ENCODE measurements at places on chromosomes 6 and 20.

DNA sequence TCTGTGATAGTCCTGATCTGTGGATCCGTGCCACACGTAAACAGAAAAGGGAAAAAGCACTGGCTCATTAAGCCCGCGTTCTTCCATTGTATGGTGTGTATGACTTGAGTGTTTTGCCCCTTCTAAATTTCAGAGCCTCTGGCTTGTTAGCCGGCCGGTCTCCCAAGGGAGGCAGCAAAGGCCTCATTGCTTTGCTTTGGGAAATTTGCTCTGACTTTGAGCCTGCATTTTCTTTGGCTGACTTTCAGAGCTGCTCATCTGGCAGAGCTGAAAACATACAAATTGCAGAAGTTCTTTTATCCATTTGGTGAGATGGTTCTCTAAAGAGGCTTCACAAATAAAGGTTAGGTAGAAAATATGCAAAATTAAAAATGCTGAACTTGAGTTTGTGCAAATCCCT lies 123.0 kb downstream of the UTRN start:
- DNase-seq, result no peak

DNA sequence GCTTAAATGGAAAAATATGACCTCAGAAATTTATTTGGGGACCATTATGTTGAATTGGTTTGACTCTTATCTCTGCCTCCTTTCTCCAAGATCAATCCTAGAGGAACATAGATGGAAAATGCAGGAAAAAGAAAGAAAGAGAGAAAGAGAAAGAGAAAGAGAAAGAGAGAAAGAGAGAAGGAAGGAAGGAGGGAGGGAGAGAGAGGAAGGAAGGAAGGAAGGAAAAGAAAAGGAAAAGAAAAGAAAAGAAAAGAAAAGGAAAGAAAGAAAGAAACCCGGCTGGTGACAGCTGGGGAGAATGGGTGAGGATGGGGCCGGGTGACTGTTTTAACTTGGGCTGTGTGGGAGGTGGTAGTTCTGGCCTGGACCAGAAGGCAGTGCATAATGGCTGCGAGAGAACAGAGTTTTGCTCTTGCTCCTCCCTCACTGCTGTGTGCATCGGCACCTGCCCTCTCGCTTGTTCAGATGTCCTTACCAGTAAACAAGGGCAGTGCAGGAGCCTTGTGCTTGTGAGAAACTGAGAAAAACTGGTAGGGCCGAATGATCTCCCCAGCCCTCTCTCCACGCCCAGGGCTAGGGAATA lies 24.7 kb downstream of the GLO1 start:
- DNase-seq, result no peak

DNA sequence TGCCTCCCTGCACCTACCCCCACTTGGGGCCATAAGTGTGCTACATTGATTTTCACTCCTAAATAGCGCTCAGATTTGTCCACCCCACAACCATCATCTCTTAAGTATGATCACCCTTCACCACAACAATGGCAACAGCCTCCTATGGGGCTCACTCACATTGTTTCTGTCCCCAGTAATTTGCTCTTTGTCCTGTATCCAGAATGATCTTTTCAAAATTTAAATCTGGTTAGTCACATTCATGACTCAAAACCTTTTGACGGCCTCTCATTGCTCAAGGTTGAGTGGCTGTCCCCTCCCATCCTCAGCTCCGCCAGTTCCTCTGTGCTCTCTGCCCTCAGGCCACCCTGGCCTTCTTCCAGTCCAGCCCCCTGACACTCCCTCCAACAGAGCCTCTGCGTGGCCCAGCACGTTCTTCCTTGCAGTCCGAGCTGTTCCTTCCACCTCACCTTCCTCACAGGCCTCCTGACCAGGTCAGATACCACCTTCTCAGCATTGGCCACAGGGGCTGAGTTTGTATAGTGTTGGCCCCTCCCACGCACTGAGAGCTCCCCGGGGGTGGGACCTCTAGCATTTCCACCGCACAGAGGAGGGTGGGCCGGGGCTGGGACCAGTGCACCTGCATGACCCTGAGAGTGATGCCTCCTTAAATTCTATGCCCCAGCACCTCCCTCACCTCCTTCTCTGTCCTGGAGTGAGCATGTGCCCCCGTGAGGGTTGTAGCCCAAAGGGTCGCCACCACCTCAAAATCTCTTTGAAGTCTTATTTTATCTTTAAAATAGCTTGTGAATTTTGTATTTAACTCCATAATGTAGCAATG lies 2.4 kb upstream of the PPP1R3G start:
- DNase-seq, result no peak

DNA sequence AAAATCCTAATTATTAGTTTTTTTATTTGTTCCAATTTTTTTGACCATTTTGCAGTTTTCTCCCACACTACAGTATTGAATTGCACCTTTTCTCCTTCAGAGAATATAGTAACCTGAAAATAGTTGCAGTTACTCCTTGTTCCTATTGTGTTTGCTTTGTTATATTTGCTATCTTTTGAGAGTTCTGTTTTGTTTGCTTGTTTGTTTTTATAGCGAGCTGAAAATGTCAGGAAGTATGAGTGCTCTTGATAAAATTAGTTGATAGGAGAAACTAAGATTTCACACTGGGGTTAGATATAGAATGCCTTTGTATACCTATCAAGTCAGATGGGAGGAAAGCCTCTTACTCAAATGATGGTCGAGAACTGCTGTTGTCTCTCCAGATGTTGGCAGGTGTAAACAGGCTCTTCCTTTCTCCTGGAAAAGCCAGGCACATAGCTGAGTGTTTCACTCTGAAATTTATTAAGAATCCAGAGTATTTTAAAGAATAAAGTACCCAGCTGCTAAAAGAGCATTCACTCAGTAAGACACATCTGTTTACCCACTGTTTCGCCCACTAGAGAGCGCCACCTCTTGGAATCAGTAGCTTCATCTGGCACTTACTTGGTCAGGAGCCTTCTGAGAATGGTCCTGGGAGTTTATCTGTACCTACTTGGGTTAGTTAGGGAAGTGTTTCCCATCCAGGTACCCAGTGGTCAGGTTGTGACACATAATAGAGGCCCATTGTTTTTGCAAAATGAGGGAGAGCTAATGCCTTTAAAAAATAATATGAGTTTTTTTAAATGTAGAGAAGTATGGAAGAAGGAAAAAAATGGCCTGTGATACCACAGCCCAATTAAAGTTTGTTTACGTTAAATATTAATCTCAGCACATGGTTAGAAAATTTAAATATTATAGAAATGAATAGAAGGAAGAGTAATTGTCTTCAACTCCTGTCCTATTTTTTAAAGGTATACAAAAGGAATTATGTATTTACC lies 11.2 kb downstream of the NT5DC1 start:
- DNase-seq, result no peak

DNA sequence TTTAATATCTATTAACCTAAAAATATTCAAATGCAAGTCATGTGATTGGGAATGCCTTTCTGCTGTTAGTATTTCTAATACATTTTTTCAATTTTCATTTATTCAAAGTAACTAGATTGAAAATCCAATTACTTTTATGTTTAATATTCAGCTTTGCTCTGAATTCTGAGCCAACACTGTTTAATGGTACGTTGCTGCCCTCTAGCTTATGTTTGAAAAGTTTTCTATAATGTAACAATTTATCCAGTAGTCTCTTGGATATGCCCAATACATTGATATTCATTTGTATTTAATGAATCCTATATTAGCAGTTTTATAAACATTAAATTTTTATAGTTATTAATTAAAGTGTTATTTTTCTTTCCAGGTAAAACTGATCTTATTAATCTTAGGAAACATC lies 47.4 kb downstream of the LGSN start:
- DNase-seq, result no peak

DNA sequence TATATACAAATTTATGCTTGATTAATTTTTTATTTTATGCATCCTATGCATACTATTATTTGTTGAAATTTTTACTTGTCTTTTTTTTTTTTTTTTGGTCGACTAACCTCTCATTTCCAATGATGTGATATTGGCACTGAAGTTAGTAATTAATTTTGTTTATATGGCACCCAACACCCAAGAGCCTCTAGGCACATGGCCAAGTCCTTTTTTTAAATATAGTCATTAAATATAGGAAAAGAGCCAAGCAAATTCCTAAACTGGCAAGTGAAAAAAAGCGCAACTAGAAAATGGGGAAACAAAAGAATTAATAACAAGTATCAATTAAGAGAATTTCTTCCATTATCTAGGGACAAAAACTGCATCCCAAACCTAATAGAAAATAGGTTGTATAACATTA lies 85.5 kb upstream of the HS3ST5 start:
- no peak for DNase-seq

DNA sequence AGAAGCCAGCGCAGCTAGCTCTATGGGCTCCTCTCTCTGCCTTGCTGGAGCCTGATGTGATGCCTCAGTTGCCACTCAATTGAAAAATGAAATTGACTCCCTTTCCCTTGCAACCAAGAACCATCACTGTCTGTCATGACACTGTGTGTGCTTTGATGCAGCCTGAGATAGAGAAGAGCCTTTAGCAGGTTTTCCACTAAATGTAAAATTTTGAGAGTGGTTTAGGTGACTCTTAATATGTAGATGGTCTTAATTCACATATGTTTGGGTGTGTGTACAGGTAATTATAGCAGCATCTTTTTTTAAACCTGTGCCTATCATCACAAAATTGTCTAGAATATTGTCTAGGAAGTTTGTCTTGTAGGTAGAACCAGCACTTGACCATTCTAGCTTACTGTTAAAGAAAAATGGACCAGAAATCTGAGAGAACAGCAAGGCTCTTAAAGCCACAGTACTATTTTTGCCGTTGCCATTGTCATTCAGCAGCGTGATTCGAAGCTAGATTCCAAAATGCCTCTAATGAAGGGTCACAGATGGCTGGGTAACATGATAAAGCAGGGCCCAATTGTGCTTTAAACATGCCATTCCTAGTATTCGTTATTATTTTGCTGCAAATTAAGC lies 1.3 kb downstream of the ARFGEF3 start:
- no peak for DNase-seq

- DNase-seq, result no peak
These were observed 1.2 kb upstream of the FABP7 start for GRCh38 chr6:122778302-122778701.

DNA sequence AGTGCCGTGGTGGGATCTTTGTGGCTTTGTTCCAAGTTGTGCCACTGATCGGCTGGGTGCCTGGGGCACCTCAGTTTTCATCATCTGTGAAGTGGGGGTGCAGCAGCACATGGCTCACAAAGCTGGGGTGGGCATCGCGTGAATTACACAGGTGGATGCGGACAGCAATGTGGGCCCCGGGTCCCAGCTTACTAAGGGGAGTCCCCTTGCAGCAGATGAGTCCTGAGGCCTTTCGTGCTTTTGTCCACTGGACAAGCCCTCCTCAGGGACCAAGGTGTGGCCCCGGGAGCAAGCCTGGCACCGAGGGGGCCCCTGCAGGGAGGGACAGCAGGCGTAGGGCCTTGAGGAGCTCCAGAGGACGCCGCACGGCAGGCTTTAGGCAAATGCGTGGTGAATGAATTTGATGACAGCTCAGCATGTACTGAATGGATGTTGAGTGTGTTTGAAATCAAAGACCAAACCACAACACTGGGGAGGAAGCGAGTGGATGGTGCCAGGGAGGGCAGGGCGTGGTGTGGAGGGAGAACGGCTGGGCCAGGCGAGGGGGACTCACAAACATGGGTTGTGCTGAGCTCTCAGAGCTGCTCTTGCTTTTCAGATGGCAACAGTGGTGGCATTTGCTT lies 53.2 kb downstream of the IRF4 start:
- DNase-seq, result no peak

- no peak for DNase-seq
These were observed 36.4 kb downstream of the LRRN4 start for GRCh38 chr20:6017467-6017866.

DNA sequence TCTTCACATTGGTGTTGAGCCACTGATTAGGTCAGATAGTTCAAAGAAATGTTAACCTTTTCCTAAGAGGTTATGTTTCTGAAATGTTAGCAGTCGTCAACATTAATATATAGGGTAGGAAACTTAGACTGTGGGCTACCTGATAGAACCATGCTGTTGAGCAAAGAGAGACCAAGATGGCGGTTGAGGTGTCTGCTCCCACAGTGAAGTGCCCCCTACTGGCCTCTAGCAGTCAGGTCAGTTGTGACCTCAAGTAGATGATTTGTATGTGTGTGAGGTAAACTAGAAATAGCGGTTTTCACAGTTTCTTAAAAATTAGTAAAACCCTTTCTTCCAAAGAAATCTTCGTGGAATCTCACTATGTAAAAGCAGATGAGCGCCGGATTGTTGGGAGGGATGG lies 40.3 kb downstream of the MTHFD1L start:
- no peak for DNase-seq

- DNase-seq, result no peak
These were observed 9.6 kb upstream of the BEND3 start for GRCh38 chr6:107124934-107125348.

GRCh38 chr20:43559147-43559987 lies 540 bp downstream of the SGK2 start:
- no peak for DNase-seq

GRCh38 chr20:10369723-10370090 lies 64.3 kb downstream of the MKKS start:
- no peak for DNase-seq

- no peak for DNase-seq
These were observed 26.9 kb downstream of the CLVS2 start for GRCh38 chr6:123022975-123023374.

DNA sequence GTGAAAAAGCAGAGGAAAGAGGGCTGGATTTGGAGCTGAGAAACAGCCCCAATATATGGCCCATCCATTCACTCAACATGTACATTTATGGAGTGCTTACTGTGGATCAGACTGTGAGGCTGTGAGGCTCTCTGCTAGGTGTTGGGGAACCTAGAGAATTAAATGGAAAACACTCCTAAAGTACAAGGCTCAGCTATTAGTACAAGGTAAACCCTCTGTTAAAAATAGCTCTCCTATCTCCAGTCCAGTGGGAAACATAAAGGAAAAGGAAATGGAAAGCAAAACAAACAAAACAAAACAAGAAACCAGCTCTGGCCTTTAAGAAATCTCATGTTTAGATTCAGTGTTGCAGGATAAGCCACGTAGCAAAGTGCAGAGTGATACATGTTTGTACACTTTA lies 35.0 kb downstream of the LY86 start:
- no peak for DNase-seq

GRCh38 chr6:81105998-81106397 lies 646.5 kb downstream of the TENT5A start:
- no peak for DNase-seq

GRCh38 chr20:50735813-50736212 lies 4.4 kb downstream of the PARD6B start:
- DNase-seq, result no peak

- no peak for DNase-seq
These were observed 72.4 kb upstream of the TBC1D7 start for GRCh38 chr6:13400772-13401171.
